Activated T-cell treated with anti-CD3 and anti-CD28 coated beads, Interleukin-2, amount 50 U/mL, for 1 hour (primary cell): ENCODE measurements at places on chromosomes 2 and 18.

DNA sequence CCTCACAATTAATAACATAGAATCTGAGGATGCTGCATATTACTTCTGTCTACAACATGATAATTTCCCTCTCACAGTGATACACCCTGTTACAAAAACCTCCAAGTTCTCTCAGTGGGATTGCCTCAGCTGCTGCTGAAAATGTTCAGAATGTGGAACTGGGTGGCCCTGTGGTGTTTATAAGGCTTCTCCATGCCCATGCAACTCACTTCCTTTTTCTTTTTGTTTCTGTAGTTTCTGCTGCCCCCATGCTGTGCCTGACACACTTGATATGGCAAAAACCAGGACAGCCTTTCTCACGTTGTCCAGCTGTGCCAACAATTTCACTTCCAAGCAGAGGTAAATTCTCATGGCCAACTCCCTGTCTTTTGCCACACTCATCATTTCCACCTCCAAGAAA, 206.2 kb downstream of the RPIA start:
- no peak for DNase-seq

DNA sequence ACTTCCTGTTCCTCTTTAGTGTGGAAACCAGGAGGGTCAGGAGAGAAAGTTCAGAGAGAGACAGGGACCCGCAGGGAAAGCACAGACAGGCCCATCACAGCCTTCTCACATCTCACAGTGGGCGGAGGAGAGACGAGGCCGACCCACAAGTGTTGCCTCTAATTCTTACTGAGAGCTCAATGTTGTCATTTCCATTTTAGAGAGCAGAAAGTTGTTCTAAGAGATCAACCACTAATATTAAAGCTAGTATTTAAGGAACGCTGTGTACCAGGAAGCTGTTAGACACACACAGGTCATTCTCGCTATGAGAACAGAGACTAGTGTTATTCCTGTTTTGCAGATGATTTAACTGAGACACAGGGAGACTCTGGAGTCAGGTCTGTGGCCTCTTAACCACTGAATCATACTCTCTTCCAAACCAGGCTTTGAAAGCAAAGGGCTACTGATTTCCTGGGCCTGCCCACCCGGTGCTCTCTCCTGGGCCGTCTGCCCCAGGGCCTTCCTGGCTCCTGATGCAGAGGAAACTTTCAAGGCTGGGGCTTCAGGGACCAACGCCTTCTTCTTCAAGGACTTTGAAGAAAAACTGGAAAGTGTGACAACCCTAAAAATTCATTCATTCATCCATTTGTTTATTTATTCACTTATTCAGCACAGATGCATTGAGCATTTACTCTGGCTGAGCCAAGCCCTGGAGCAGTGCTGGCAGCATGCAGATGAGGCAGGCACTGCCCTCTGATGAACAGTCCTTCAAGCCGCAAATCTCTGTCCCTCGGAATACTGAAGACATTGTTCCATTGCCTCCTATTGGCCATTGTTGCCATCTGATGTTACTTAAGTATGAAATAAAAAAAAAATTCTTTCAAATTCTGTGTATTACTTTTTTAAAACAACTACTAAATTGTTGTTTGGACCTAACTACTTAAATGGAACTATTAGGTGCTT, 37.2 kb upstream of the BIN1 start:
- no peak for DNase-seq

DNA sequence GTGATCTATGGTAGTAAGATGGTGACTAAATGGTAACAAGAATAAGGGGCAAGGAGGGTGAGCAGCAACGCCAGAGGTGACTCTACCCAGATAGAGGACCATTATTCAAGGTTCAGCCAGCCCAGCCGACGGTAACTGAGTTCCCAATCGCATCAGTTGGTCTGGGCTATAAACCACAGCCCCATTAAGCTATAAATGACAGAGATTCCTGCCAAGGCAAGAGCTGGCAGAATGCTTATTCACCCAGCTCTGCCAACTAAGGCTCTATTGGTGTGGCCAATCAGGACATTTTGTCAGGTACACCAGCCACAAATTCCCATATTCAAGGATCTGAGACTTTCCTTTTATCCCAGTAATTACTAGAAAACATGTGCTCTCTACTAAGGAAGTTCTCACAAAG, 3.6 kb downstream of the CHN1 start:
- DNase-seq, result no peak

DNA sequence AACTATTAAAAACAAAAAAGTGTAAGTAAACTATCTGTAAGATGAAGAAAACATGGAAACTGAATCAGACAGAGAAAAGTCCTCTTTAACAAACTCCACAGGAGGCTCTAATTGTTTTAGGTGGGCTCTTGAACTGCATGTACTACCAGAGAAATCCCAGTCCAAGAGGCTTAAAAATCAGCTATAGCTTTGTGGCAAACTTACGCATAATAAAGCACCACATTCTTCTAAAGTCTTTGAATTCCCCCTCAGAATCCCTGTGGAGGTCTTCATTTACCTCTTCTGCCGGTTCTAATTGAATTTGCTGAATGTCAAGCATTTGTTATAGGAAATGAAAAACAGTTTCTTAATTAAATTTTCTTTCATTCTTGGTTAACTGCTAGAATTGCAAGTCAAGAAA, 40.8 kb downstream of the CHN1 start:
- DNase-seq, result no peak

DNA sequence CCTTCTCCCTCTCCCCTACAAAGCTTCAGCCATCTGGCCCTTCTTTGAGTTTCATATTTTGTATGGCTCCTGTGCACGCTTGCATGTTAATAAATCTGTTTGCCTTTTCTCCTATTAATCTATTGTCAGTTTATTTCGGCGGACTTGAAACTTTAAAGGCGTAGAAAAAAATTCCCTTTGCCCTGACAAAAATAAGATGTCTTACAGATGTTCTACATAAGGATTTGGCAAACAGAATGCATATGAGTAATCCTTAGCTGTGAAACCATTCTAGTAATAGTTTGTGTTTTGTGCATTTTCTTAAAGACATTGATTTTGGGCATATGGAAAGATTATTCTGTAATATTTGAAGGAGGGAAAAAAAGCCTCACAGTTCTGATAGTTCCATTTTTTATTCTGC, 15.0 kb upstream of the BMPR2 start:
- no peak for DNase-seq

DNA sequence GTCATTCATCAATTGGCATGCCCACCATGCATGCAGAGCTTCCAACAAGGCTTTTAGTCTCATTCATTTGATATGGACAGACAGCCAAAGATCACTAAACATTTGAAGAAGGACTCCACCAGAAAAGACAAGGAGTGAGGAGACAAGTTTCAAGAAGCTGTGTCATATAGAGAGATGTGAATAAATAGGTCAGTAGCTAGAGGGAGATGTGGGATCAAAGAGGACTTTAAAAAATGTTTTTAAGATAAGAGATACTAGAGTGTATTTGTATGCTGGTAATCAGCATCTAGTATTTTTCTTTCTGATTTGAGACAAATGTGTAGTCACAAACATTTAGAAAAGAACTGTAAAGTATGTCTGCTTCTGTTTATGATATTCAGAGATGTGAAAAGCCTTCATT, 48.5 kb downstream of the ANTXR1 start:
- DNase-seq, result no peak

DNA sequence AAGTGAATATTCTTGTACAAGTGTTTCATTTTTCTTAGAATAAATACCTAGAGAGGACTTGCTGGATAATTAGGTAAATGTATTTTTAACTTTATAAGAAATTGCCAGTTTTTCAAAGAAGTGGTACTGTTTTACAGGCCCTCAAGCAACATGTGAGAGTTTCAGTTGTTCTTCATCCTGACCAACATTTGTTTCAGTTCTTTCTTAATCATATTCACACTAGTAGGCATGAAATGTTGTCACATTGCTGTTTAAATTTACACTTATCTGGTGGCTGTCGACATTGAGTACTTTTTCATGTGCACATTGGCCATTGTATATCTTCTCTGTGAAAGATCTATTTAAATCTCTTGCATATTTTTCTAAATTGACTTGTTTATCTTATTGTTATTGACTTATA, 178.1 kb downstream of the ACOXL start:
- no peak for DNase-seq

GRCh38 chr2:178933493-178933892, 116.4 kb downstream of the CCDC141 start:
- no peak for DNase-seq

DNA sequence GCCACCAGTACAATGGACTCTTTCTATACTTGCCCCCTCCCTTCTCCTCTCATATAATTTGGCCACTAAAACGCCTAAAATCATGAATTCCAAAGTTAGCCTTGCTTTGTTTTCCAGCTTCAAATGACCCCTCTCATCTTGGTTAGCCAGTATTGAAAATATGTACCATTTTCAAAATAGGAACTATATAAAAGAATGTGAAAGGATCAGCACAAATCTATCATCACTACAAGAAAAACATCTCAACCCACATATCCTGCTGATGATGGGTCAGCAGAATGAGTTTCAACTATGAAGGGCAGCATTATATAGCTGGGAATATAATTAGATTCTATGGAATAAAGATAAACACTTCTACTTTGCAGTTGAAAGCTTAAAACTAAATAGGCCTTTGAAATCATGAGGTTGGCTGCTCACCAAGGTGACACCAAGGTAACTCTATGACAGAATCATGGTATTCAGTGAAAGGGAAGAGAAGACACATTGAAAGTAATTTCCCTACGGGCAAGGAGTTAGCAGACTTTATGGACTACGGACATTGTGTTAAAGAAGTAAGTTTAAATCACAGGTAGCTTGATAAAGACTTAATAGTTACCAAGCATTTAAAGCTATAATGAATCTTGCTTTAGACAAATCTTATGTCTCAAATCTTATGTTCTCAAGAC, 873.0 kb downstream of the CPS1 start:
- DNase-seq, result no peak

DNA sequence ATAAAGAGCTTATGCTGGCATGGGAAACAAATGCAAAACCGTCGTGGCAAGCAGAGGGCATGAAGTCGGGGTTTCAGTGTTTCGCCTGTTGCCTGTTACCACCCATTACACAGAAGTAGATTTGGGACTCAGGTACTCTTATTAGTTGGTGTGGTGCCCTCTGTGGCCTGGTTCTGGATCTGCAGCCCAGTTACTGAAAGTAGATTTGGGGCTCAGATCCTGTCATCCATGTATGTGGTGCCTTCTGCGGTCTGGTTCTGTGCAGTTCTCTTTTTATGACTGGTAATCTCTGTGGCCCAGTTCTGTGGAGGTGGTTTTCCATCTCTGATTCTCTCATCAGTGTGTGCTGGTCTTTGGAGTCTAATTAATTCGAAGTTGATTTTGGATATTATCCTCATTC, 45.2 kb downstream of the ADNP2 start:
- no peak for DNase-seq

GRCh38 chr2:224952936-224953657, 89.2 kb downstream of the DOCK10 start:
- no peak for DNase-seq

GRCh38 chr2:53770264-53770663, 2.7 kb downstream of the CHAC2 start:
- no peak for DNase-seq

- DNase-seq, result no peak
Measured at GRCh38 chr2:54768772-54769428, 45.4 kb downstream of the EML6 start.

DNA sequence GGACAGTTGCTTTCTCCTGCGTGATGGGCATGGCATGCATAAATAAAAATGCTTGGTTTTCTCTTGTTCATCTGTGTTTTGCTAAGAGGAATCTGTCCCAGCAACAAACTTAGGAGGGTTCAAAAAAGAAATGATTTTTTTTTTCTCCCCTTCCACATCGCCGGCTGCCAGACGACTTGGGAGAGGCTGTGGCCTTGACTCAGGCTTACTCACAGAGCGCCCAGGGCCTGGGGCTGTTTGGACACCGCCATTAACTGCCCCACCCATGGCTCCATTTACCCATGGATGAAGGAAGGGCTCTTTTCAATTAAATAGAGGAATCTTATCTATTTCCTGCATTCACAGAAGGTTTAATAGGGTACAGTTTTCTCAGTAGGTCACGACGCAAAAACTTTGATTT, 22.3 kb upstream of the SERPINB5 start:
- no peak for DNase-seq

DNA sequence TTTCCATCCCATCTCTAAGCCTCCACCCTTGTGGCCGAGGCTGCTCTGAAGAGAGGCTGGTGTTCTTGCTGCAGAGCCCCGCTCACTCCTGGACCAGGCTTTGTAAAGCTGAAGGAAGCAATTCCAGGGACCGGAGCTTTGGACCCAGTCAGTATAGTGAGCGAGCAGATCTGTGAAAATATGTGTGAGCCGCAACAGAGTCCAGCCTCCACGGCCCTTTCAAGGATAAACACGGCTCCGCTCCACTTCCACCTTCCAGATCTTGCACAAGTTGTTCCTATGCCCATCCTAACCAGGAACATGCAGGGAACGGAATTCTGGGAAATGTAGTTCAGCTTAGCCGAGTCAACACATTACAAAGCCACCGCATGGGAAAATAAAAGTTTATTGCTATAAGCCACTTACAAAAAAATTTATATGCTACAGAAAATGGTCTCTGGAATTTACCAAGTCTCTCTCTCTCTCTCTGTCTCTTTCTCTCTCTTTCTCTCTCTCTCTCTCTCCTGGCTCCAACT, 151.7 kb upstream of the ZNF521 start:
- no peak for DNase-seq

GRCh38 chr2:46802665-46803546, 112.7 kb downstream of the MCFD2 start:
- no peak for DNase-seq

GRCh38 chr2:240573071-240573515, 4.8 kb downstream of the RNPEPL1 start:
- DNase-seq, result no peak

- DNase-seq, result no peak
Measured at GRCh38 chr2:121362774-121363173, 77.8 kb upstream of the TFCP2L1 start.

DNA sequence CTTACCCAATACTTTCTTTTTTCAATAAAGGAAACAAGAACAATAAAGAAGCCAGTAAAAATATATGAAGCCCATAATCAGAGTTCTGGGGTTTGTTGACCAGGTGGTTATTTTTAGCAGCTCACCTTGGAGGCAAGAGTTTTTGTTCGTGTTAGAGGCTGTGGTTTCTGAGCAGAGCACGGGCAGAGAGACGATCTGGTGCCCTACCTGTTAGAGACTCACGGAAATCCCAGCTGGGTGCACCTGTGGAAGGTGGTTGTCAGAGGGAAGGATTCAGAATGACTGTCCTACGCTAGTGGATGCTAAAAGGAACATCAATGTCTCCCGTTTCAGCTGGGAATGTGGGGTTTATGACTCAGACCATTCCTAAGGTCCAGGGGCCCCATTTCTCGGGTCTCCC, 87.6 kb downstream of the NRP2 start:
- DNase-seq, result no peak

DNA sequence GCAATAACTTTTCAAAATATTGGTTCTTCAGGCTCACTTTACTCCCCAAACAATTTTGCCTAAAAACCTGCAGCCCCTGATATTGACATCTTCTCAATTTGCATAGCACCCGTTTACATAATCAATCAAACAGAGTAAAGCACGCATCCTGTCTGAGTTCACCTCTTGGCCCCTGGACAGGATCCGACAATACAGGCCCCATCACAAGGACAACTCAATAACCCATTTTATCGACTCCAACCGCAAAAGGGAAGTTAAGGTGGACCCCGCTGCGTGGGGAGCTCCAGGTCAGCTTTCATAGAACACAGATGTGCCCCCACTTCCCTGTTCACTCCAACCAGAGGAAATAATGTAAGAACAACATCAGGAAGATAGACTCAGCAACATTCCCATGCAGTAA, 44.7 kb downstream of the TTC32 start:
- no peak for DNase-seq
